ENCODE measurements at places on chromosomes 16 and 17.

GRCh38 chr16:13793841-13794409 is 126.0 kb upstream of the ERCC4 start:
- DNase-seq, result no peak

- DNase-seq, result no peak
These were observed 113.5 kb downstream of the CBLN1 start for GRCh38 chr16:49168126-49168525.

GRCh38 chr16:49416001-49416675 is 42.5 kb downstream of the C16orf78 start:
- DNase-seq, result no peak

DNA sequence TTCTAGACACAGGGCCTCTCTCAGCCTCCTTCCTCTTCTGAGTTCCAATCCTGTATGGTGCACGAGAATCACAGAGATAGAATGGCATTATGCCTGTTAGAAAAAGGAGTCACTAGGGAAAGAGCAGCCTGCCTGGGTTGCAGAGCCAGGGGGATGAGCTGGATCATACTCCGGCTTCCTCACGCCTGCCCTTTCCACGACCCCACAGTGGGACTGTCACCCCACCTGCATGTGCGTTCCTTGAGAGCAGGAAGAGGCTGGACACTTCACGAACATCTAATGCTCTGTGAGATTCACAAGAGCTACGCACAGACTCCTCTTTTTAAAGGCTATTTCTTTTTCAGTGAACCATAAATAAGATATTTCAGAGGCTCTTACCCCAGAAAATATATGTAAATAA is 54.8 kb downstream of the N4BP1 start:
- DNase-seq, result no peak

- DNase-seq, result no peak
These were observed 478.6 kb downstream of the SLC39A11 start for GRCh38 chr17:72613806-72614292.

DNA sequence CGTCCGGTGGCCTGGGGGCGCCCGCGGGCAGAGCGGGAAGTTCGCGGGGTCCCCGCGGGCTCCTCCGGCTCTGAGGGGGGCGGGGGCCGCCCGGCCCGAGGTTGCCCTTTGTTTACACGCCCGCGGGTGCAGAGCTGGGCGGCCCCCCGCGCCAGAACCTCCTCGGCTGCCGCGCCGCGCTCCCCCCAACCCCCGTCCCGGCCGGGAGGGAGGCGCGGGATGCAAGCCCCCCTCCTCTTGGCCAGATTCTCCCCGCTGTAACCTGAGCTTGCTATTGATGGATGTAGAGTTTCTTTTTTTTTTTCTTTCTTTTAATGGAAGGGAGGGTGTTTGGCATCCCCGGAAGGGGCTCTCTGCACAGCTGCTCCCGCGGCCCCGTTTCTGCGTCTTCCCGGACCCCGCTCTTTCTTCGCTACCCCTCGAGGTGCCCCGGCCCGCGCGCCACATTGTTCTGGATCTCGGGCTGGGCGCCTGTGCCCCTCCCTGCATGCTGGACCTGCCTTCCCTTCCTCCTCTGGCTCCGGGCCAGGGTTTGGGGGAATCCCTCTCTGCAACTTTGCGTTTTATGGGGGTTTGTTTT is 646 bp downstream of the CBX2 start:
- DNase-seq, result no peak

- DNase-seq, result no peak
These were observed 20.7 kb downstream of the DRC3 start for GRCh38 chr17:17993366-17993765.

DNA sequence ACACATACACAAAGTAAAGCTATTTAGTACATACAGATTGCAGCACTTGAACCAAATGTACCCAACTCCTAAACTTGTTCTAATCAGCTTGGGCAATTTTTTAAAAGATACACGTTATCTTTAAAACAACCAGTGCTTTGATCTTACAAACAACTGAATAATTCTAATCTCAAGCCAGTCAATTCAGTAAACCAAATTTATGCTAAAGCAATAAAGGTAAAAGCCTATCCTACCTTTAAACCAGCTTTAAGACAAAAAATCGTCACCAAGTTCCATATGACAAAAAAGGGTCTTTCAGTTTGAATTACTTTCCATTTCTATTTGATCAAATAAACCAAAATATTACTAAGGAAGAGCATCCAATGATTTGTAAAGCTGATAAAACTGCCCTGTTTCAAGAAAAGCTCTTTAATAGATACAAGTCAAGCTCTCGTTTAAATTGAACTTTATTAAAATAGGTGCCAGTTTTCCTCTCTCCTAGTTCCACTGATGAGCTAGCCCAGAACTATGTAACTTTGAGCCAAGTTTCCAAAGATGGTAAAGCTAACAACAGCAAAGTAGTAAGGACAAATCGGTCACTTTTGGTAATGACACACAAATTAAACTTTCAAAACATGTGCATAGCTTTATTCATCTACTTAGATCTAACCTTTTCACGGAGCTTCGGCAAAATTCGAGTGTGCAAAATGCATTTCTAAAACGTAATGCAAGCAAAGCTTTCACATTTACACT is 10.2 kb downstream of the CRYBA1 start:
- no peak for DNase-seq

DNA sequence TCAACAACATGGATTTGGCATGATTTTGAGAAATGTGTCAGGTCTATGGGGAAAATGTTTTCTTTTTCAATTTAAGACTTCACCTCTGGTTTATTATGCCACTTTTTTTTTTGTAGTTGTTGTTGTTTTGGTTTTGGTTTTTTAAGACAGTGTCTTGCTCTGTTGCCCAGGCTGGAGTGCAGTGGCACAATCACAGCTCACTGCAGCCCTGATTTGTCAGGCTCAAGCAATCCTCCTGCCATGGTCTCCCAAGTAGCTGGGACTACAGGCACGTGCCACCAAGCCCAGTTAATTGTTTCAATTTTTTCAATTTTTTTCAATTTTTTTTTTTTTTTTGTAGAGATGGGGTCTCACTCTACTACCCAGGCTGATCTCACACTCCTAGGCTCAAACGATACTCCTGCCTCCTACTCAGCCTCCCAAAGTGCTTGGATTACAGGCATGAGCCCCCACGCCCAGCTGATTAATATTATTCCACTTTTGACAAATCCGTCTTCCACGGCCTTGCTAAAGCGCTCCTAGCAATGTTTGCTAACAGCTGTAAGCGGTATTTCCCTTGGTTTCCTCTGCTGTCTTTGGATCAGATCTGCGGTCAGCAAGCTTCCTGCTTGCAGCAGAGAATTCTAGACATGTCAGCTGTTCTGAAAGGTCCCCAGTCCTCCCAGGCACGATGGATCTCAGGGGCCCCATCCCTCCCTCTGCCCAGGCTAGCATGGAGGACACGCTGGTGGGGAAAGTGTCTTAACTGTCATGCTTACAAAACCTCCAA is 7.0 kb upstream of the MILR1 start:
- DNase-seq, result no peak

GRCh38 chr16:10976634-10977033 is 32.3 kb downstream of the CLEC16A start:
- no peak for DNase-seq

GRCh38 chr16:27238016-27238587 is 30.5 kb downstream of the NSMCE1 start:
- no peak for DNase-seq

Measured in left renal pelvis (tissue), 4 donors.